ENCODE measurements at places on chromosomes 11 and 22. TPM values are rescaled to one million over a fixed set of nuclear protein-coding genes. Genes with fewer than 3 reads are reported as not detected.

ACTN3 gene
- not detected for total RNA-seq

TMPRSS6 gene
- not detected for total RNA-seq

PHLDA2 gene
- total RNA-seq: 149 TPM

CASP5 gene
- total RNA-seq: not detected
